ENCODE measurements at places on chromosomes 7 and 10.

DNA sequence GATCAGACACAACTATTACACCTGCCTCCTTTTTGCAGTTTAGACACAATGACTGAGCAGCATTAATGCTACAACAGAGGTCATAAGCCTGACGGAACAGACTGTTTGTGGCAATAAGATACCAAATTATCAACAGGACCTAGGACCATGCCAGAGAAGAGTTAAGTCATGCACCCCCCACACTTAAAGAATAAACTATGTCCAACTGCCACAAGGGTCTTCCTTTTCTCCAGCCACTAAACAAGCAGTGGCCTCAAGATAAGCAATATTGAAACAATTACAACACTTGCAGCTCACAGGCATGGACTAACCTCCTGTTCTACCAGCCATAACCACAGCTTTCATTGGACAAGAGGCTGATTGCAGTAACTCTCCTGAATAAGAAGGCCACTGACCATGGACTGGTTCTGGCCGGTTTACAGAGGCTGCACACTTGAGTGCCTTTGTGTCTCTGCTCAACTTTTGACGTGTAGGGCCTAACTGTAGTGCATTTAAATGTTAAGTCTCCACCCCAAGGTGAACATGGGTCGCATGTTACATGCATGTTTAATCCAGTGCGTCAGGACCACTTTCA lies 104.4 kb downstream of the STRA8 start:
- no peak for DNase-seq

GRCh38 chr7:7641129-7641663 lies 644 bp downstream of the UMAD1 start:
- no peak for DNase-seq

DNA sequence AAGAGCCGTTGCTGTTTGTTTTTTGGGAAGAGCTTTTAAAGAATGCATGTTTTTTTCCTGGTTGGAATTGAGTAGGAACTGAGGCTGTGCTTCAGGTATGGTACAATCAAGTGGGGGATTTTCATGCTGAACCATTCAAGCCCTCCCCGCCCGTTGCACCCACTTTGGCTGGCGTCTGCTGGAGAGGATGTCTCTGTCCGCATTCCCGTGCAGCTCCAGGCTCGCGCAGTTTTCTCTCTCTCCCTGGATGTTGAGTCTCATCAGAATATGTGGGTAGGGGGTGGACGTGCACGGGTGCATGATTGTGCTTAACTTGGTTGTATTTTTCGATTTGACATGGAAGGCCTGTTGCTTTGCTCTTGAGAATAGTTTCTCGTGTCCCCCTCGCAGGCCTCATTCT lies 31.6 kb downstream of the PFKFB3 start:
- no peak for DNase-seq

GRCh38 chr7:104993217-104993862 lies 20.7 kb upstream of the KMT2E start:
- no peak for DNase-seq

DNA sequence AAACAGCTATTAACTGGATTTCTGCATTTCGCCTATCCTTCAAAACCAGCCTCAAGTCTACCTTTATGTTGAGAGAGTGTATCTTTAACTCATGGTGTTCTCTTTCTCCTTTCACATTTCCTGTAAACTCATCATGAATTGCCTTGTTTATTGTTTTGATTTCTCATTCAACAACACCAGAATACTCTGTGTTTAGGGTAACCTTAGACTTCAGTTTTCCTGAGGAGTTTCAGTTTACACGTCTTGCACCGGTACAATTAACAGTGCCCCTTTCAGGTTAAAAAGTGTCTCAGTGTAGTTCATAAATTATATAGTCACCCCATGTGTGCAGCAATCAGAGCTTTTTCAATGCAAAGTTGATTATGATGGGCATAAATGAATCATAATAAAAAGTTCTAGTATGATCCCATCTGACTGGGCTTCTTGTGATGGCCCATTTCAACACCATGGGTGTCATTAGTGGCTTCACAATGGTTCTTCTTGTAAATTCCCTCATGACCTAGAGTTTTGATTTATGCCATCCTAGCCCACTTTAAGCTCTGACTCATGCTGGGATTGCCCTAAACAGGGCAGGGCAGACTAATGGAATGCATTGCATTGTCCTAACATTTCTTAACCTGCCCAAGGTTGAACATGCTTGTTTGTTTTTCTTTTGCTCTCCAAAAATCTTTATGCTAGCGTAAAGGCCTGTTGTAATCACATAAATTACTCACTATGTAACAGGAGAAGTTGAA lies 22.0 kb downstream of the ITGB8 start:
- DNase-seq = no peak

DNA sequence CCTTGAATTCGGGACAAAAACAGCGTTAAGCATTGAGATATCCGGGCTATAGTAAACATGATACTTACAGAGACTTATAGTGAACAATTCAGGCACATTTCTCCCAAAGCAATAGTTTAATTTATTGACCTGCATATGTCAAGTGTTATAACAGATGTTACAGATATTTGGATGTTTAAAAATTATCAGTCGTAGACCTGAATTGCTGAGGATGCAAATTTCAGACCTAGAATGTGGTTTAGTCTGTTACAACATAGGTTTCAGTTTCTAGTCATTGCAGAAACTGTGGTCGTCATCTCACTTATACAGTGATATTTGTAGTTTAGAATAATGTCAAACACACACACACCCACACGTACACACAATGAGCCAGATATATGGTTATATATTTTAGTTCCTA lies 85.2 kb downstream of the VTI1A start:
- DNase-seq = no peak

DNA sequence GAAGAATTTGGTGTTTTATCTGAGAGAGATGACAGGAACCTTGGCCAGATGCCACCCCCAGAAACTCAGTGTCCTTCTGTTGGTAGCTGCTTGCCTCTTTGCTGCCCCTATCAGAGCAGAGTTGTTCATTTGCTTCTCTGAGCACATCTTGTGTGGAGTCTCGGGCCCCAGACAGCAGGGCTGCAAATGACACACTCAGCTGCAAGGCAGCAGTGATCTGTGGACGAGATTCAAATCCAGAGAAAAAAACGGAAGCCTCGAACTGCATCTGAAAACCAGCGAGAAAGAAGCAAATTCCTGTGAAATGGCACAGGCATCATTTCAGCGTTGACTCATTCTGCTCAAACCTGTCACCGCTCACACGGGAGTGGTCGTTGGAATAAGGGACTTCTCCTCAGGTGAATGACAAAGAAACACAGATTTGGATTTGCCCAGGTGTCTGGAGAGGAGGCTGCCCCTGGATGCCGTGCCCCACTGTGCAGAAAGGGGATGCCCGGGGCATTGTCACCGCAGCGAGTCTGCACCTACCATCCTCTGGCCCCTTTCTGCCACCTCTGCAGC lies 144.7 kb downstream of the PFKFB3 start:
- DNase-seq = peak; percentile 52

GRCh38 chr10:125928928-125929585 lies 32.7 kb downstream of the FANK1 start:
- no peak for DNase-seq

GRCh38 chr7:30853576-30853975 lies 58.1 kb upstream of the AQP1 start:
- no peak for DNase-seq

GRCh38 chr10:83539528-83540308 lies 599.6 kb upstream of the GHITM start:
- DNase-seq = no peak

DNA sequence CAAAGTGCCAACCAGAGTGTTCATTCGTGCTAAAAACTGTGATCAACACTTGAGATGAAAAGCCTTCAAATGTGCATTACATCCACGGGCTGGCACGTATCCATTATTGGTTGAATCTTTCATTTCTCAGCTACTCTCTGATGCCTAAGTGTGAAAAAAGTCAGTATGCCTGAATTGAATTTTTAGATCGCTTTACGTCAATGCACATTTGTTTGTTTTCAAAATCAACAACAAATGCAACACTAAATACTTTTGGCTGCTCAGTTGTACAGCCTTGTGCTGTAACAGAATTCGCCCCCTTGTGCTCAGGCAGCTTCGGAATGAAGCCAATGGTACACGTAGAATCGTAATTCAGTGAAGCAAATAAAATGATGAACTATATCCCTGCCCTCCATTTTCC lies 446.5 kb upstream of the NRP1 start:
- DNase-seq = no peak

GRCh38 chr7:151518105-151518946 lies 1.4 kb downstream of the RHEB start:
- DNase-seq = peak; percentile 14

DNA sequence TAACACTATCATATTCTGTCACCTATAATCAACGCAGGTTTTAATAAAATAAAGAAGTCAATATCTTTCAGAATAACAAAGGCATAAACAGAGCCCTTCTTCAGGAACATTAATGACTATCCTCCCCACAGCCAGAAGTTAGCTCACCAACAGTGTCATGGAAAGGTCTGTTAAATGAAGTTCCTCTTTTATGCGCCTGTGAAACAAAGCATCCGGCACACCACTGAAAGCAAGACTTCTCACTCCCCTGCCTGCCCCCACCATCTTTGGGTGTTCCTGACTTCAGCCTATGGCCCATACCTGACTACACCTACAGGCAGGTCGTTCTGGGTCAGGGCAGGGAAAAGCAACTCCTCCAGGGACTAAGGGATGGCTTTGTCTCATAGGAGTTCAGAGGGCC lies 205.4 kb downstream of the FANK1 start:
- DNase-seq = no peak

DNA sequence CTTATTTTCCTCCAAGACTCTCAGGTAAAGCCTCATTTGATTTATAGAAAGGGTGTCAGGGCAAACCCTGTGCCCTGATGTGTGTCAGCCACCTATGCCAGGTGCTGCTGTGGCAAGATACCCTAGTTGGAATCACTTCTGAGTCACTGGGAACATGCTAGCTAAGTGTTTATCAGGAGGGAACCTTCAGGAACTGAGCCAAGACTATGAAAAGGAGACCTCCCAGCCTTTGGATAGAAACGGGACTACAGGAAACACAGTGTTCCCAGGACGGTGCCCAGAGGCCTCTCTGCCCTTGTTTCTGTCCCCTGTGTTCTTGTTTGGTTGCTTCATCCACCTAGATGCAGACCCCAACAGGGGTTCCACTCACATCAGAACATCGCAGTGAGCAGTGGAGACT lies 28.5 kb downstream of the CNNM1 start:
- no peak for DNase-seq

DNA sequence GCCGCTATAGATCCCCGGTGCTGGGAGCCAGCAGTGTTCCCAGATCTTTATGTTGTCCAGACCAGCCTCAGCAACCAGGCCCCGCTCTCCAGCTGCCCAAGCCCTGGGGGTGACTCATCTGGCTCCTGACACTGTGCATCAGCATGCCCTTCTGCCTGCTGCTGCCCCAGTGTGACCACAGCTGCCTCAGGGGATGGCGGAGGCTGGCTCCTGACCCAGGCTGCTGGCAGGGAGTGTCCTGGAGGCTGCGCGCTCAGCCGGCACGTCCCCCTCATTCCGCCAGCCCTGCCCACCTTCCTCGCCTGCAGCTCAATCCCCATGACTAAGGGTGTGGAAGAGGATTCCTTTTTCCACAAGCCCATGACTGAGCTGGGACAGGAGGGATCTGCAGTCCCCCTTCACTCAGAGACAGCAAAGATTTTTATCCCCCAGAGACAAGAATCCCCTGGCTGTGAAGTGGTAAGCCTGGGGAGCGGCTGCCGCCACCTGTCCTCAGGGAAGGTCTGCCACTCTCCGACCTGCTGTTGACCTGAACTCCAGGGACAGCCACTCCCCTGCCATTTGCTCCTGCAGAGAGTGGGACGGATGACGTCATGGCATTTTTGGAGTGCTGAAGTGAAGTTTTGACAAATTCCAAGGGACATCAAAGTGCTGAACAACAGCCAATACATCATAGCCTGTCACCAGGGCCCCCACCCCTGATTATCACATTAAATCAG lies 182.8 kb upstream of the BMPER start:
- DNase-seq = no peak

- no peak for DNase-seq
Measured at GRCh38 chr10:49612513-49613164, 1.2 kb upstream of the CHAT start.

DNA sequence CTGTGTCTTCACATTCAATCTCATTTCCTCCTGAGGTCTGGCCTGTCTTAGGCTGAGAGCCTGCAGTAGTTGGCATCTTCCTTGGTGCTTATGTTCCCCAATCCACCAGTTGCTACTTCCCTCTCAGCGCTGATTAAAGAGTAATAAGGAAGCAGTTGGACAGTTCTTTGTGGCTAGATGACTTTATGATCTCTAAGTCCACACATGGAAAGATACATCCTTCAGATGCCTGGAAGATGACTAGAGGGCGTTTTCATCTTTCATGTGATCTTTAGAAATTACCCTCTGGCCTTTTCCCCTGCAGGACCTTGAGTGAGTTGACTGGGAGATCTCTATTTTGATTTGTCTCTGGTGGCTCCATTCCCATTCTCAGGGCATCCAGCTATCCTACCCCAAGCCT lies 204.5 kb downstream of the GRM3 start:
- DNase-seq = no peak

- no peak for DNase-seq
Measured at GRCh38 chr7:474605-475424, 44.8 kb downstream of the PDGFA start.

GRCh38 chr7:34849986-34850385 lies 187.3 kb downstream of the DPY19L1 start:
- no peak for DNase-seq

- no peak for DNase-seq
Measured at GRCh38 chr7:151558575-151558974, 38.9 kb upstream of the RHEB start.

GRCh38 chr10:98096316-98096715 lies 38.1 kb upstream of the R3HCC1L start:
- DNase-seq = no peak

DNA sequence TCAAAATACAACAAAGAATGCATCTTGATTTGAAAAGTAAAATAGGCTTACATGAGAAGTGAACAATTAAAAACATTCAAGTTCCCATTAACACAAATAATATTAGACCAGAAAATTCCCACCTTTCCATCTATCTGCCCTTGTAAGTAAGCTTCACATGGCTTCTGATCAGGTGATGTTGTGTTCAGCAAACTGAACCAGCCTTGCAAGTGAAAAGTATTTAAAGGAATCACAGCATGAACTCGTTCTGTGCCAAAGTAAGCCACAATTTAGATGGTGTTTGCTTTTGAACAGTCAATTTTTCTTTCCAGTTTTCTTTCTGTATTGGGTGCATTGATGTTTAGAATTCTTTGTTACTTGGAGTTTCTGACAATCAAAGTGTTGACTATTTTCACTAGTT lies 347.9 kb downstream of the TNS3 start:
- DNase-seq = no peak

GRCh38 chr7:7769710-7770627 lies 51.6 kb upstream of the RPA3 start:
- no peak for DNase-seq

DNA sequence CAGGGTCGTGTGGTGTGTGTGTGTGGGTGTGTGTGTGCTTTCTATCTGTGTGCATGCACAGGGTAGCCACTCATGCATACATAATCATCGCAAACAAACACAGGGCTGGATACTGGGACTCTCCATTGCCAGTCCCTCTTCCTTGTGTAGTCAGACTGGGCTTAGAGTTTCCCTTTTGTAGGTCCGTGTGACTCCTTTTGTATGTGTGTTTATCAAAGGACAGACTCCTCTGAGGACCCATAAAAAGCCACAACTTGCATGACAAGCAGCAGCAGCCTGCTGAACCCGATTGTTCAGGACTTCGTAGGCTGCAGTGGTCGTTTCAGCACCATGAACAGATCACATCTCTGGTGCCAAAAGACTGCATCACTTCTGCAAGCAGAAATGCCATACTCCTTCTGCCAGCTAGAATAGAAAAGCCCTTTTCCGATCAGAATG lies 895 bp downstream of the VSTM2A start:
- DNase-seq = no peak

- DNase-seq = no peak
Measured at GRCh38 chr10:84522612-84523462, 194.4 kb downstream of the CCSER2 start.
